Stimulated activated CD8-positive, alpha-beta memory T cell treated with anti-CD3 and anti-CD28 coated beads, Interleukin-2, amount 100 ng/mL, for 1 hour (primary cell): ENCODE measurements at places on chromosomes 11 and 22.

- no peak for DNase-seq
These were observed 54.2 kb downstream of the CLPB start for GRCh38 chr11:72380132-72380503.

- no peak for DNase-seq
These were observed 90.9 kb upstream of the TP53I11 start for GRCh38 chr11:45041596-45041995.

DNA sequence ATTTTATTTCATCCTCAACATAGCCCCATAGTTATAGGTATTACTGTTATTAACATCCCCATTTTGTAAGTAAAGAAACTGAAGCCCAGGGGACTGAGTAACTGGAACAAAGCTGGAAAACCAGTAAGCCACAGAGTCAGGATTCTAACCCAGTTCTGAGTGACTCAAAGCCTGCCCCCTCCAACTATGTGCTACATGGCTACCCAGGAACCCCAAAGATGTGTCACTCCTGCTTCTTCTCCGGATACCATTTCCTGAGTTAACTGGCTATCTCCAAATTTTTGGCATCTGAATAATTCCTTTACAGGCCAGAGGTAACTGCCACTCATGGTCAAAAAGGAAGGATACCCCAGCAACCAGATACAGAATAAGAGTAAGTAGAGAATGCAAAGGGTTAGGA, 43.6 kb downstream of the TENM4 start:
- no peak for DNase-seq

DNA sequence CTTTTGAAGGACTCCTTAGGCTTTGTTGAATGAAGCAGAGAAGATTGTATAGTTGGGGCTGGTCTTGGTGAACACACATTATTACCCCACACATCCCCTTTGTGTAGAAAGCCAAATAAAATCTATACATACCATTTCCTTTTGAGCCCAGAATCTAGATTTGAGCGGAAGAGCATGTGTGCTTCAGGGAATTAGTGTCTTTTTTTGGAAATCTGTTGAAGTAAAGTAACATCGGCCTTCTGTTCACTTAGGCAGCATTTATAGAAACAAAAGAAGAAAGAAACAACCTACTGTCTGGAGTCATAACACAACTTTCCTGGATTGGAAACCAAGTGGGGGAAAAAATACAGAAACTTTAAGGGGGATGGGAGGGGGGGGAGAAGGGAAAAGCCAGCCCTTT, 37.9 kb upstream of the TTC12 start:
- DNase-seq: no peak

DNA sequence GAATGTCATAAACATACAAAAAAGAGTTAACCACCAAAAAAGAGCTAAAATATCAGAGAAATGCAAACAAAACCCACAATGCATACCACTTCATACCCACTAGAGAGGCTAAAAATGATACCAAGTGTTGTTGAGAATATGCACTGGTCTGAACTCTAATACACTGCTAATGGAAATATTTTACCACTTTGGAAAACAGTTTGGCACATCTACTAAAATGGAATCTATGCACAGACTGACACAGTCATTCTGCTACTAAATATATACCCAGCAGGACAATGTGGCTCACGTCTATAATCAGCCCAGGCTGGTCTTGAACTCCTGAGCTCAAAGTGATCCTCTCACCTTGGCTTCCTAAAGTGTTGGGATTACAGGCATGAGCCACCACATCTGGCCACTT, 18.0 kb downstream of the MAPK1 start:
- no peak for DNase-seq

GRCh38 chr11:8610532-8611116, 16.6 kb upstream of the STK33 start:
- no peak for DNase-seq

DNA sequence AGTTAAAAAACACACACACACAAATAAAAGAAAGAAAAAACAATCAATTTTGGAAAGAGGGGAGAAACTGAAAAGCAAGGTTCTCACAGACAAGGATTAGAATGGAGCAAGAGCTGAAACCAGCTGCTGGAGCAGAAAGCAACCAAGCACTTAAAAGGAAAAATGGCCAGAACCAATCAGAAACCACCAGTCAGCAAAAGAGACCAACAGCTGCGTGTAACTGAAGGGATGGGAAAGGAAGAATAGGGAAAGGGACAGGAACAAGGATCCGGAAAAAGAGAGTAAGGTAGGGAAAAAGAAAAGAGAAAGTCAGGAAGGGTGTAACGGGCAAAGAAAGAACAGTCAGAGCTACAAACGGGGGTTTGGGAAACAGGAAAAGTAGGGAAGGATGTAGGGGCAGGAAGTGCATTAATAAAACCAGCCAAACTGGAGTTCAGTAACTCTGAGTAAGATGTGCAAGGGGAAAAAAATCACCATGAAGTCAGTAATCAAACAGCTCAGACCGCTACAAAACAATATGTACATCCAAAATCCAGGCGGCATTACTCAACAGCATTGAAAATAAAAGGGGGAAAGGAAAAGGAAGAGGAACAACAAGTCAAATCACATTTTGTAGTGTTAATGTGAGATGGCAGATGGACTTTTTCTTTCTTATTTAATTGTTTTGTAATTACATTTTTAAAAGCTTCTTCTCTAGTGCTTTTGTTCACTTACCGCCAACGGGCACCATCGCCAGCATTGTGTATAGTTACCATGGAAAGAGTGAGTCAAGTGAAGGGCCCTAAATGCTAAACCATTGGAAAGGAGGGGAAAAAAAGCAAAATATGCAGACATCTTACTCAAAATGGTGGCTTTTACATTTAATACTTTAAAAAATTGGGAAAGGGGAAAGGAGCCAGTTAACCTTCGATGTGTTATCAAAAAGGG, 49.2 kb downstream of the APOL5 start:
- no peak for DNase-seq

- no peak for DNase-seq
These were observed 4.2 kb upstream of the FAM118A start for GRCh38 chr22:45305456-45306075.

GRCh38 chr22:38970551-38970950, 11.6 kb upstream of the APOBEC3B start:
- DNase-seq: no peak

DNA sequence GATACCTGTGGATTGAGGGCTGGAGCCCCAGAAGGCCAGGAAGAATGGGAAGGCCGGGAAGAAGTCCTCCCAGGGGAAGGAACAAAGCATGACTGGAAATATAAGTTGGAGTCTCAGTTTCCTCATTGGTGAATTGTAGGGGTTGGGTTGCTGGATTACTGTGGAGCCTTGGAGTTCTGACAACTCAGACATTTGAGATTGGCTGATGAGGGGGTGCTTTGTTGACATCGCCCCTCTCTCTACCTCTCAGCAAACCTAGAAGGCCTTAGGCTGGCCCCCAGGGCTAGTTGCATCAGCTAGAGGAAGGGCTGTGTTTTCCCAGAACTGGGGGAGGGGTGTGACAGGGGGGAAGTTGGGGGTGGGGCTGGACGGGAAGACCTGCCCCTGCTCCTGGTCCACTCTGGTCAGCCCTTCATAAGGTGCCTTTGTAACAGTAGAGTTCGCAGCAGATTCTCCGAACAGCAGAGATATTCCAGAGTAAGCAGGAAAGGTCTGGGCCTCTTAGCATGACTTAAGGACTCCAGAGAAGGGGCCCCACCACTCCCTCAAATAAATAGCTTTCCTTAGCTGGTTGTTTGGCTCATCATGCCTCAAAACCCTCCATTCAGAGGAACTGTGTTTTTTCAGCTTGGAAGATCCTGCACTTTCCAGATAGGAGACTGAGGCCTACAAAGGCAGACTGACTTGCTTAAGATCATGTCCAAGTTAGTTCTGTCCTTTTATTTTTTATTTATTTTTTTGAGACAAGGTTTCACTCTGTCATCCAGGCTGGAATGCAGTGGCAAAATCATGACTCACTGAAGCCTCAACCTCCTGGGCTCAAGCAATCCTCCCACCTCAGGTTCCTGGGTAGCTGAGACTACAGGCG, 12.5 kb upstream of the THRSP start:
- DNase-seq: no peak

GRCh38 chr11:1702506-1702905, 5.5 kb downstream of the KRTAP5-6 start:
- no peak for DNase-seq

GRCh38 chr22:33362702-33363101, 304.5 kb upstream of the SYN3 start:
- DNase-seq: no peak

DNA sequence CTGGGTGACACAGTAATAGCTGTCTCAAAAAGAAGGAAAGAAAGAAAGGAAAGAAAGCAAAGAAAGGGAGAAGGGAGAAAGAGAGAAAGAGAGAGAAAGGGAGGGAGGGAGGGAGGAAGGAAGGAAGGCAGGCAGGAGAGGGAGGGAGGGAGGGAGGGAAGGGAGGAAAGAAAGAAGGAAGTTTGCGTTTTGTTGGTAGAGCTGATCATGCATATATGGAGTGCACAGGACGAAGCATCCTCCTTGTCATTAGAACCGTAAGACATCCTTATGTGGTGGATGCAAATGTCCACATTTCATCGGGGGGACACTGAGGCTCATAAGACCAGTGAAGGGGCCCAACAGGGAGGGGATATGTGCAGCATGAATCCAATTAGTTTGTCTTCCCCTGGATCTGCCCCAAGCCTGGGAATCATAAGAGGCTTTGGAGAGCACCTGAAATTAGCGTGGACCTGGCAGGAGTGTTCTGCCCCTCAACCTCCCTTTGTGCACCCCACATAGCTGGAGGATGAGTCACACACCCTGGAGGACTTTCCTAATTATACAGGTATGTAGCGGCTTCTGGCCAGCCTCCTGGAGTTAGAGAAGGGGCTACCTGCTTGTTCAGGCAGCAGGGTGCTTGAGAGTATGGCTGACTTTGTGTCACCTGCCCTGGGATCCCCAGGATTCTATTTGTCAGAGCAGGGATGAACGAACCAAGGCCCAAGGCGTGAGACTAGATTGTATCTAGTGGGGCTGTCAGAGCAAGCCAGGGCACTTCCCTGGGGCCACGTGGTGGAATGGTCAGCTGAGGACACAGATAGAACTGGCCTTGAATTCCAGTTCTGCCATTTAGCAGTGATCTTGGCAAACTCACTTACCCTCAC, 119.7 kb upstream of the CD82 start:
- DNase-seq: no peak

DNA sequence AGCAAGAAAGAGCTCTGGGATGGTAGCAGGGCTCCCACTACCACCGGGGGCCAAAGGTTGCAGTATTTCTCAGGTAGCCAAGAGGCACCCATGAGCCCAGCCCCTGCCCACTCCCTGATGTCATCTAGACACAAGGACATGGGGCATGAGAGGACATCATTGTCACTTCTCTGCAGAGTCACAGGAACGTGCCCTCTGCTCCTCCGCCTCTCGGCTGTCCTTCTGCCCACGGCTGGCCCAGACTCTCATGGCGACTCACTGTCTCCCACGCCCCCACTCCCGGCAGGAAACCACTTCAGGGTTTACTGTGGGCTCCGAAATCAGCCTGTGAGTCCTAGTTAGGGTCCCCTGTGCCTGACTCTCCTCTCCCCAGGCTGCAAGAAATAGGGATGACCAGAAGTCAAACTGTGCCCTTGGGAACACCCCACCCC, 1.8 kb upstream of the GAL start:
- DNase-seq: no peak

DNA sequence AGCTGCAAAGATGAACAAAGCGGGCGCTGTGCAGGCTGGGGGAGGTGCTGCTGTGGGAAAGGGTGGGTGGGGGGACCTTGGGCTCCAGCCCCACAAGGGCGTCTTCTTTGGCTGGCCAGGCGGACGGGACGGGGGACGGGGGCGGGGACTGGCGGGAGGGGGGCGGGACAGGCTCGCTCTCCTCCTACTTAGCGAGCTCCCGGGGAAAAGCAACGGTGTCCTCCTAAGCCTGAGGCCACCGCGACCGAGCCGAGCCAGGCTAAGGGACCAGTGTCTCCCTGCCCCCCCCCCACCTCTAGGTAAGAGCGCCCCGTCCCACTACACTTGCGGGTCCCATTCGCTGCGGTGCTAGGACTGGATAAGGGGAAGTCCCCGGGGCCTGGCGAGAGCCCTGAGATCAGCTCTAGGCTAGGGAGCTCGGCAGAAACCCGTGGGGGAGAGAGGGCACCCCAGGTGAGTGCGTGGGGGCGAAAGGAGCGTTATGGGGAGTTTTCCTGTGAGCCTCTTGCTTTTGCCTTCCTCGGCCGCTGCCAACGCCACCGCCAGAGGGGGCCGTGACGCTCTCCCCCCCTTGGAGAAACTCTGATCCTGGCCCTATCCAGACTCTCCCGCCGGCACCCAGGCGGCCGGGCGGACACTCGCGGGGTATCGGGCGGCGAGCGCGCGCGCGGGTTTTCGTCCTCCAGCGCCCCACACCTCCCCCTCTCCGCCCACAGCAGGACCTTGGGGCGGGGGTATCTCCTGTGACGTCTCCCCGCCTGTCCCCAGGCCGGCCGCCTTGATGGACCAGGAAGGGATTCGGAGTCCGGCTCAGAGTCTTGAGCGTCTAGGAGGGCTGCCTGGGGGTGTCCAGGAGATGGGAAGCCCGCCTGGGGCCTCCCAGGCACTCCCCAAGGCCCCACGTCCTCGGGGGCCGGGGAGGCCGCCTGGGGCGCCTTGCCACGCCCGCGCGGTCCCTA, at the start of gene PHLDB1:
Gene PHLDB1 (plus strand): TSS at position 215 of the 959 bp plus-strand sequence. CDS start 6,222 bp downstream, outside the sequence.
- DNase-seq: no peak
